ENCODE measurements at places on chromosomes 2 and 18.

DNA sequence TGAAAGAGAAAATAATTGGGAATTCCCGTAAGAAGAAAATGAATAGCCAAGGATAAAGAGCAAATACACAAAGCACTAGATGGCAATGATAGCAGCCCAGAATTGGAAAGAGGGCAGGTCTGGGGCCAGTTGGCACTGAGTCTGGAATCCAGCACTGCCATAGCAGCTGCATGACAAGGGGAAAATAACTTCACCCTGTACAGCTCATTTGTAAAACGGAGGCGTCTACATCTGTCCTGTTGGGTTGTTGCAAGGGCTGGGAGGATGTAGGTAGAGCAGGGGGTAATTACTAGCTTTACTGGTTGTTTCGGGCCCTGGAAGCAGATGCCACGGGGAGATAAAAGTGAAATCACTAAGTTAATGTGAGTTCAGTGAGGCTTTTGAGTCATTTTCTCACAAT, 110.0 kb upstream of the RASGRP3 start:
- no peak for DNase-seq

- DNase-seq = no peak
These were observed 344.2 kb downstream of the ERBB4 start for GRCh38 chr2:212194396-212194795.

GRCh38 chr2:33395655-33396249, 80.7 kb upstream of the RASGRP3 start:
- DNase-seq = peak; percentile 46

DNA sequence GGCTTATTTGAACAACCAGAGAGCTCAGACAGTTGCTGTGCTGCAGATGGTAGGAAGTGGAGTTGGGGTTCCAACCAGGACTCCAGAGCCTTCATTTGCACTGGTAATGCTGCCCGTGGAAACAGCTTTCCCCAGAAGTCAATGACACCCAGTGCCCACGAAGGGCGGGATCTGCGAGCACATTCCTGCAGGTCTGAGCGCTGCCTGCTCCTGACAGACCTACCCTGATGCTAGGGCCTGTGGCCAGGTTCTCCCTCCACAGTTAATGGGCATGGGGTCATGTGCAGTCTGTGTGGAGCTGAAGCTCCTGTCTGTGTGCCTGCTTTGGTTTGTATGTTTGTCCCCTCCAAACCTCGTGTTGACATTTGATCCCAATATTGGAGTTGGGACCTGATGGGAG, 299.0 kb upstream of the HS6ST1 start:
- no peak for DNase-seq

DNA sequence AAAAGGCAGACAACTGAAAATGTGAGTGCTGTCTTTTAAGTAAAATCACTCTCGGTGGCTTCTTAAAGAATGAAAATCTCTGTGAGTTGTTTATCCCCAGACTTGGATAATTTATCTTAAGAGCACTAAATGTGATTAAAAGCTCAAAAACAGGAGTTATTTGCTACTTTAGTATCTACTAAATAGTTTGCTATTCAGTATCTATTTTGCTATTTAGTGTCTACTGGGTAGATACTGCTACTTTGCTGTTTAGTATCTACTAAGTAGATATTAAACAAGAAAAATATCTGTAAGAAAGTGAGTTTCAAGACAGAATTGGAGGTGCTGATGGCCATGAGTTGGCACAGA, 1.4 kb upstream of the KCNG3 start:
- no peak for DNase-seq

DNA sequence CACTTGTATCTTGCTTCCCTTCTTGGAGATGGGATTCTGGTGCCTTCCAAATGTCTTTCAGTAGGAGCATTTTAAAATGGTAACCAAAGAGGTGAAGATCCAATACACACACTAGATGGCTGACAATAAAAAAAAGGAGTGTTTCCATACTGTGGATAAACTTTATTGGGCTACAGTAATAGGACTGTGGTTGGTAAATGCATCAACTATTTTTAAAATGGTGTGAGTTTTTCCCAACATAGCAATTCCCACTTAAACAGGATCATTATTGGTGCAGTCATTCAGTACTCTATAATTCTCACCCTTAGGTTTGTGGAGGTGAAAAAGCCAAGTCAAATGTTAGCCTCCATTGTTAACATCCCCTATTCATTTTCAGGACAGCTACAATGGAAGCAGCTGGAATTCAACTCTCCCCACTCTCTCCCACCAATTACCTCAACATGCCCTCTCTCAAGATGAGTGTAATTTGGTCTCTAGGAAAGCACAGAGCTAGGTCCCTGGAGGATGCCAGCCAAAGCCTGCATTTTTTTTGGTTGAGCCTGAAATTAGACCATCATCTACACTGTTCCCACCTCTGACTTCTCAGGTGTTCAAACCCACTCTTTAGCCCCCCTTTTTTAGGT, 273.3 kb downstream of the TCF4 start:
- no peak for DNase-seq

DNA sequence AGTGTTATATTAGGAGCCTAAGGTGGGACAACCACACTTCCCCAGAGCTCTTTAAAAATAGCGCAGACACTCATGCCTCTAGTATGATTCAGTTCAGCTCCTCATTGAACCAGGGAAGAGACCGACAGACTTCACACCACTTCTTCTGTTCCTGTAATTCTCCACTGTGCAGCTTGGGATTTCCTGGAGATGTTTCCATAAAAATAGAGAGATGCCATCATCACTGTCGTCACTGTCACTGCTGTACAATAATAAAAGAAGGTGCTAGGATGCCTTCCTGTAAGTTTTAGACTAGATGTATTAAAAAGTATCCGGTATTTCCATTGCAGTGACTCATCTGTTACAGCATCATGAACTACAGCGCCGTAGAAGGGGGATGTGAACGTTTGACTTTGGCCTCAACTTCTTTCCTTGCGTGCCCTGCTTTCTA, 110.9 kb downstream of the FAM210A start:
- peak; percentile 42 for DNase-seq
